ENCODE measurements at places on chromosomes 16 and 17. TPM values are rescaled to one million over a fixed set of nuclear protein-coding genes. Genes with fewer than 3 reads are reported as not detected.
A peak's percentile ranks its signal among the peaks of the same experiment; 100 is the strongest.

Gene KCNJ2
- 1.3 TPM for total RNA-seq

DNA sequence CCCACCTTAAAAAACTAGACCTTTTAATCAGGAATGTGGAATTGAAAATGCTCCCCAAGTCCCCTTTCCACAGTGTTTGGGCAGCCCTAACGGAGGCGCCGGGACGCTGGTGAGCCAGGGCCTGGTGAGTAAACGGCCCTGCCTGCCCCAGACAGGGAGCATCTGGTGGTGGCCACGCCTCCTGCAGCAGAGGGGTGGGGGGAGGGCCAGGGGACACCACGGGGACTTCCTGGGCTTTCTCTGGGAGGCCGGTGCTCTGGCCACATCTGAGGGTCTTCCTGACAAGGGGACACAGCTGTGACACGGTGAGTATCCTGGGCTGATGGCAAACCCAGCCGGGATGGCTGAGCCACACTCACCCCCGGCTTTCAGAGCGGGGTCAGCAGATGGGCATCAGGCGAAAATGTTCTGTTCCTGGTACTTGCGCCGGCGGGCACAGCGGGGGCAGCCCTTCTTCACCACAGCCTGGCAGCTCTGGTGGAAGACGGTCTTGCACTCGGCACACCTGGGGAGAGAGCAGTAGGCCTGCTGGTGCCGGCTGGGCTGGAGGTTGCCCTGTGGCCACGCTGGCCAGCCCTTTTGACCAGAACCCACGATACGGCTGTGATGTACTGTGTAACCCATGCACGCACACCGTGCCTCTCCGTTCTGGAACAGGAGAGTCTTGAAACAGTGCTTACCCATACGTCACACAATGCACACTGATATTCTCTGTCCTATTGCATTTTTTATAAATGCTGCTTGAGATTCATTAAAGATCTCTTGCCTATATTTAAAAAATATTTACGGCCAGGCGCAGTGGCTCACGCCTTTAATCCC, 5.0 kb upstream of the ARHGAP27 start:
- H3K4me1 ChIP-seq: peaks cover 27% of the 10 kb centered on the region
- peaks cover 4% of the 10 kb centered on the region for H3K27me3 ChIP-seq
- peak overlapping the region; percentile 88 for H3K27ac ChIP-seq
- H3K36me3 ChIP-seq: no peaks in the 10 kb centered on the region
- peak; percentile 68 for DNase-seq

DNA sequence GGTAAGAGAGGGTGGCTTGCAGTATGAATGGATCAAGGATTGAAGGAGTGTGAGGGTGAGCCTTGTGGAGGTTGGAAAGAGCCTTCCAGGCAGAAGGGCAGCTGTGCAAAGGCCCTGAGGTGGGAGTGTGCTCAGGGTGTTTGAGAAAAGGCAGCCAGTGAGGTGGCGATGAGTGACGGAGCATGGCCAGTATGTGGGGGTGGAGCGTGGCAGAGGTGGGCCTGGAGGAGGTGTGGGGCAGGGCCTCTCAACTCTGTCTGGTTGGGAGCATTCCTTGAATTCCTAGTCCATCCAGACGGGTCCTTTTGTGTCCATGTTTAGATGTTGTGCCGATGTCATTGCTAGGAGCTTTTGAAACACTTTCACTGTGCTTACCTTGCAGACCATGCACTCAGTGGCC, 51.3 kb downstream of the EPN2 start:
- no peak for DNase-seq
- H3K27ac ChIP-seq: no peak overlapping the region
- peaks cover 5% of the 10 kb centered on the region for H3K36me3 ChIP-seq
- H3K4me3 ChIP-seq: peak overlapping the region; percentile 6

- peaks cover 1% of the 10 kb centered on the region for H3K27me3 ChIP-seq
- peaks cover 25% of the 10 kb centered on the region for H3K4me1 ChIP-seq
- no peak for DNase-seq
- no peaks in the 10 kb centered on the region for H3K36me3 ChIP-seq
- peak overlapping the region; percentile 83 for H3K4me3 ChIP-seq
- H3K27ac ChIP-seq: peak overlapping the region; percentile 84
These were observed 101.5 kb downstream of the MGAT5B start for GRCh38 chr17:76969598-76970172.

DNA sequence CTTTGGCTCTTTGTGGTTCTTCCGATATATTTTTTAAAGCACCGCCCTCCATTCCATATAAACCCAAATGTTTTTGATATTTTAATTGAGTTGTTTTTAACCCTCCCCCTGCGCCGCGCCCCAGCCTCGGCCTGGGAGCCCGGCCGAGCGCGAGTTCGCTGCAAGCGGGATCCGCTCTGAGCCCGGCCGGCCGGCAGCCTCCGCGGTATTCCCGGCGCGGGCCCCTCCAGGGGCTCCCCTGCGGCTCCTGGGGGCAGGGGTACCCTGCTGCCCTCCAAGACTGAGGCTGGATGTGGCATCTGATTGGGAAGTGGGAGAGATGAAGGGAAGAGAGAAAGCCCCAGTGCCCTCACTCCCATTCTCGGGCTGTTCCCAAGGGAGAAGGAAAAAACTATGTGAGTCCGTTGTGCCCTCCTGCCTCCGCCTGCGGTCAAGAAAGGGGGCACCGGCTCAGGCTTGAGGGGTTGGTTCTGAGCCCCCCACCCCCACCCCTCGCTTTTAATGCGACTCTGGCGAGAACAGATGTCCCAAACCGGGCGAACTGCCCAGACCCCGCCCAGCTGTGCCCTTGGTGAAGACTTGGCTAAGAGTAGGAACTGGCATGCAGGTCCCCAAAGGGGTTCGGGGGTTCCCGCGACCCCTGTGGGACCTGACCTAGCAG, 8.6 kb downstream of the NEUROD2 start:
- peaks cover 46% of the 10 kb centered on the region for H3K4me1 ChIP-seq
- H3K27me3 ChIP-seq: peaks cover 44% of the 10 kb centered on the region
- H3K27ac ChIP-seq: no peak overlapping the region
- no peak for DNase-seq
